AG04450 (cell line): ENCODE measurements at places on chromosomes 6 and 20.
A peak's percentile ranks its signal among the peaks of the same experiment; 100 is the strongest.

GRCh38 chr6:131255434-131255833 is 120.2 kb downstream of the AKAP7 start:
- no peak for DNase-seq

DNA sequence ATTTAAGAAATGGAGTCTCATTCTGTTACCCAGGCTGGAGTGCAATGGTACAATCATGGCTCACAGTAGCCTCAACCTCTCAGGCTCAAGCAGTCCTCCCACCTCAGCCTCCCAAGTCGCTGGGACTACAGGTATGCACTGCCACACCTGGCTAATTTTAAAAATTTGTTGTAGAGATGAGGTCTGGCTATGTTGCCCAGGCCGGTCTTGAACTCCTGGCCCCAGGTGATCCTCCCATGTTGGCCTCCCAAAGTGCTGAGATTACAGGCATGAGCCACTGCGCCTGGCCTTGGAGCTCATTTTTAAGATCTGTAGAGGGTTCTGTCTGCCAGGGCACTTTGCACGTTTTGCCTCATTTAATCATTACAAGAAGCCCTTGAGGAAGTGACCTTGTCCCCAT is 17.5 kb downstream of the ZC3H12D start:
- DNase-seq = no peak

- DNase-seq = no peak
Observed at GRCh38 chr6:138454981-138455706, 44.1 kb downstream of the NHSL1 start.

- DNase-seq = no peak
Observed at GRCh38 chr20:20461551-20461950, 93.6 kb downstream of the INSM1 start.

GRCh38 chr6:29559524-29560287 is at the start of gene UBD:
TSS of gene UBD (minus strand) at chr6:29559732. CDS start at chr6:29559701, 31 bp downstream.
- no peak for DNase-seq

- DNase-seq = no peak
Observed at GRCh38 chr6:150032598-150032997, 7.3 kb upstream of the RAET1L start.

DNA sequence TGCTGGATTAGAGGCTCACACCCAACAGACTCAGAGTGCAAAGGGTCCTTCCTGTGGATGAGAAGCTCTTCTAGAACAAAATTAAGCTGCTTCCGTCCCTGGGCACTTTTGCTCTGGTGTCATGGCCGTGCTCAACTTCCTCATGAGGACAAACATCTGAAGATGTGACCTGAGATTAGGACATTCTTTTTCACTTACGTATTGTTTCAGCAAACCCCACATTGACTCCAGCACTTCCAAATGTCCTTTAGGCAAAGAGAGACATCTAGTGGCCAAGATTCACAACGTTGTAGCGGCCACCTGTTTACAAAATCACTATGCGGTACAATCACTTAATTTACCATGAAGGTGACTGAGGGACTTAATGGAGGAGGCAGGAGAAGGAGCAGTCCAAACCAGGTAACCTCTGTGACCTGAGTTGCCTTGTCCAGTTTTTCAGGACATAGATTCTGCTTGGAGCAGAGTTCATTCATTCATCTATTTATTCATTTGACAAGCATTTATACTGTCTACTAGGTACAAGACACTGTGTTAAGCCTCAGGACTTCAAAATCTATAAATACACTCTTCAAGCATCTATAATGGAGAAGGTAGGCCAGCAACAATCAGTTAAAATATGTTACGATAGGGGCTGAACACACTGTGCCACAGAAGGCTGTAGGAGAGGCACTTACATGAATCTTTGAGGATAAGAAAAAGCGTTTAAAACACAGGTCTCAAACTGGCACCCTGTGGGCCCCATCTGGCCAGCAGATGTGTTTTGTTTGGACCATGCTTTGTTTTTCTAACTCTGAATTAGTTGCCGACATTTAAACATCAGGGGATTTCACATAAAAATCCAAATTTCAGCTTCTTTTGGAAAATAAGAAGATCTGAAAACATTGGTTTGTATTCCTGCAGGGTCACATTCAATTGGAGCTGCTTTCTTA is 5.6 kb upstream of the ADGRF1 start:
- DNase-seq = peak; percentile 18

- no peak for DNase-seq
Observed at GRCh38 chr6:140806431-140806830, 1326.3 kb upstream of the GJE1 start.

- DNase-seq = no peak
Observed at GRCh38 chr6:114216789-114217467, 125.9 kb downstream of the HS3ST5 start.

GRCh38 chr6:163454425-163454824 is 39.9 kb downstream of the QKI start:
- DNase-seq = no peak

DNA sequence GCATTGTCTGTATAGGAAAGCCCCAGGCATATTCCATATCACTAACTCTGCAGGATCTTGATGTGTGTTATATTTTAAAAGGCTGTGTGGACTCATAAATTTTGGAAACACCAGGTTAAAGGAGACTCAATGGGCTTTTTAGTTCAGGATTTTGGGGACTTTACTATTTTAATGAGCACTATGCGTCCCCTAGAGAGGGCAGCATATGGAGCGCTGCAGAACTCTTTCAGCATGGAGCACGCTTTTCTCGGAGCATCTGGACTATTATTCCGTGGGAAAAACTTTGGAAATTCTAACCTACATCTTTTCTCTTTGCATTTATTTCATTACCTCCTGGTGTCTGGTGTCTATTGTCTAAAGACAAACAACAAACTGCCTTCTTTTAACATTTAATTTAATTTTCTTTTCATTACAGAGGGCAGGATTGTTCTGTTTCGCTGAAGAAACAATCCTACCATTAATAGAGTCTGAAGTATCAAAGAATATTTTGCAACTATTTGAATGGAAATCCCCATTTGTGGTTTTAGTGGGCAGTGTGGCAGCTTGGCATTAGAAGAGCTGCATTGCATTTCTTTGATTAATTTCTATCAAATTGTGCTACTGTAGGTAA is 399.9 kb upstream of the HSF2 start:
- no peak for DNase-seq

DNA sequence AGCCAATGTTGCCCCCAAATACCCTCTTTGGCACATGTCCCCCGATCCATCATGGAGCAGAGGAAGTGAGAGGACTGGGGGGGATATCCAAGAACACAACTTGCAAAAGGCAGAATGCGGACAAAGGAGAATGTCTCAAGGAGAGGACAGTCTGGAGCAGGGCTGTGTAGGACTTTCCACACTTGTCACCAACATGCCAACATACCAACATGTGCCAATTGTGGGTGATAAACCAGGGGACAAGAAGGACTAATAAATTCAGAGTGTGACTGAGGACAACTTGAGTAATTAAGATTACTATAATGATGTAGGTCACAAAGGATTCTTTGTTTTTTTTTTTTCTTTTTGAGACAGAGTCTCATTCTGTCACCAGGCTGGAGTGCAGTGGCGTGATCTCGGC is 8.8 kb downstream of the SLC26A8 start:
- DNase-seq = no peak

- no peak for DNase-seq
Observed at GRCh38 chr6:53869964-53870363, 75.2 kb downstream of the LRRC1 start.

DNA sequence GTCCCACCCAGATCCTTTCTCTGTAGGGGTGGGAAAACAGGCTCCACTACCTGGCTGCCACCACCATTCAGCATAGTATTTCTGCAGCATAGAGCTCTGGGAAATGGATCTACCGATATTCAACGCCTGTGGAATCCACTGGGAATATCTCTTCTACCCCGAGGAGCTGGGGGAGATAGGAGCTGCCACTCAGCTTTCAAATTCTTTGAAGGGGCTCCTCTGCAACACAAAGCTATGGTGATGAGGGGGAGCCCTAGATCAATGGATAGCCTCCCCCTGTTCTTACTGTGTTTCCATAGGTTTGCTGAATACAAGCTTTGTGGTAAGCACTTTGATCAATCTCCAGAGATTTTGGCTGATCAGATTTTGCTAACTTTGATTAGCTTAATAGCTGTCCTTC is 12.9 kb downstream of the FAM50B start:
- no peak for DNase-seq

GRCh38 chr20:20411402-20411801 is 43.5 kb downstream of the INSM1 start:
- no peak for DNase-seq

DNA sequence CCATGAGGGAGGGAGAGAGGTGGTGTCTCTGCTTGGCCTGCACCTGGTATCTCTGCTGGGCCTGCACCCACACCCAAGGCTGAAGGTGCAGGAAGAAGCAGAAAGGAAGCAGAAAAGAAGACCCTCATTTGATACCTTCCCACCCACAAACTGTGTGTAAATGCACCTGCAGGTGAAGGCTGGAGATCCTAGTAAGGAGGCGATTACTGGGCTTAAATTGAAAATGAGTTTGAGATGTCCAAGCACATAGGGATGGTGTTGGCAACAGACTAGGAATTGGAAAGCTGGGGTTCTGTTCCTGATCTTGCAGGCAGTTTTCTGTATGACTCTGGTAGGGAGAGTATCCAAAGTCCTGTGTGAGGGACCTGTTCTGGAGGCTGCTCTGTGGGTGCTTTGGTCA is 74.7 kb downstream of the LYRM2 start:
- no peak for DNase-seq

DNA sequence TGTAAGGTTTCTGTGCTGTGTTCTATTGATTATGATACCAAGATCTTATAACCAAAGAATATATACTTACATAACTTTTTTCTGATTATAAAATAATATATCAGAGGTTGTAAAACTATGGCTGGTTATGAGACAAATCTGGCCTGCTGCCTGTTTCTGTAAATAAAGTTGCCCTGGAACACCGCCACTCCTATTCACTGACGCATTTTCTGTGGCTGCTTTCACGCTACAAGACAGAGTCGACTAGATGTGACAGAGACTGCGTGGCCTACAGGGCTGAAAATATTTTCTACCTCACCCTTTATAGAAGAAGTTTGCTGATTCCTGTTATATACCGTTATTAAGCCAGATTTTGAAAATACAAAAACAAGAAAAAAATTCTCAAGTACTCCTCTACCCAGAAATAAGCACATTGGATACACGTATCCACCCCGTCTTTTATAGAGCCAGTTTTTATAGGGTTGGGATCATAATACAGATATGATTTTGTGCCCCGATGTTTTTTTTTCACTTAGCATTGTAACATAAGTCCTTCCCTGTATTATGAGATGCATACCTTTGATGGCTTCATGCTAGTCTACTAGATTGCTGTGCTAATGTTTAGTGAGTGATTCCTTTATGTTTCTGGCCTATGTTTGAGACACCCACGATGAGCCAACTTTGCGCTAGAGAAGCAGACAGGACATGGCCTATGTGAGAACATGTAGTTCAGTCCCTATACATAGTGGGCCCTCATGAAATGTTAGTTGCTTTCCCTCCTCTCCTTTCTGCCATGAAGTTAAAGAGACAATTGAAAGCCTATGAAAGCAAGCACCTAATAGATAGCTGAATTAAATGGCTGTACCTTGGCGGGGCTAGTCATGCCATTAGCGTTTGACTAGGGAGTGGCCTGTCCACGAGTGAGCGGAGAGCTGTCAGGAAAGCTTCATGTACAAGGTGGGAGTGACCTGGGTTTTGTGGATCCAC is 98.1 kb upstream of the KCNK16 start:
- DNase-seq = no peak

- DNase-seq = no peak
Observed at GRCh38 chr6:129921169-129921817, 60.2 kb upstream of the TMEM244 start.

DNA sequence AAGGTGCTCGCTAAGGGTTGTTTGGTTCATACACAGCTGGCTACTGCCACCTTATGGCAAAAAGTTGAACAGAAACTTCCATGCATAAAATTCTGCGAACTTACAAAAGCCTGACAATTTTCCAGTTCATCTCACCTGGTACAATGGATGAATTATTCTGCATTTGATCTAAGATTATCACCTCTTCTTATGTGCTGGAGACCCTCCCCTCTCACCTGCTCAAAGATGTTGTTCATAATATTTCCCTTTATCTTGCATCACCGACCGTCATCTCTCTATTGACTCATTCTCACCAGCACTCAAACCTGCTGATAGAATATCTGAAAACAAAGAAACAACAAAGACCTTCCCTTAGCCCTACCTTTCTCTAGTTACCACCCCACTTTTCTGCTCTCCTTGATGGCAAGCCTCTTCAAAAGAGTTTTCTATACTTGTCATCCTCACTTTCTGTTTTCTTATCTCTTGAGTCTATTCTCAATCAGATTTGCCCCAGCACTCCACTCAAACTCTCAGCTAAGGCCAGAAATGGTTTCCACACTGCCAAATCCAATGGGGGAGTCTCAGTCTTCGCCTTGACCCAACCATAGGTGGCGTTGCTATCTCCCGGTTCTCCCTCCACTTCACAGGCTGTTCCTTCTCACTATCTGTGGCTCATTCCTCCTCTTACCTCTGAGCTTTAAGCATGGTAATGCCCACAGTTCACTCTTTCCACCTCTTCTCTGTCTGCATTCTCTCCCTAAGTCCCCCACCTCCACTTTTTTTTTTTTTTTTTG is 25.8 kb downstream of the SNRNP48 start:
- DNase-seq = no peak

GRCh38 chr6:85261271-85261670 is 188.6 kb upstream of the NT5E start:
- DNase-seq = no peak

DNA sequence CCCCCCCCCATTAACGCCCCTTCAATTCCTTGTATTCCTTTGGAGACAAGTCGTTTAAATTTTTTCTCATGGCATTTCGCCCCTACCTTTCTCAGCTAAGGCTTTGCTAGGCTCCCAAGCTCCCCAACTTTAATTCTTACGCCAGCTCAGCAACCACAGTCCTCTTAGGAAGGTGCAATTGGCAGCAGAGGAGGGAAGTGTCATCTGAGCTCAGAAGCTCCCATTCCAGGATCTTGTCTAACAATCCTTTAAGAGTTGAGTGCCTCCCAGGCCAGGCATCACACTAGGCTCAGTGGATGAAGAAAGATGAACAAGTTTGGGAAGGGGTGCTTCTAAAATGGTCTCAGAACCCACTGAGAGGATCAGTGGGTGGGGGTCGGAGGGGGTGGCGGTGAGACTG is 131.2 kb upstream of the AKAP12 start:
- DNase-seq = no peak

DNA sequence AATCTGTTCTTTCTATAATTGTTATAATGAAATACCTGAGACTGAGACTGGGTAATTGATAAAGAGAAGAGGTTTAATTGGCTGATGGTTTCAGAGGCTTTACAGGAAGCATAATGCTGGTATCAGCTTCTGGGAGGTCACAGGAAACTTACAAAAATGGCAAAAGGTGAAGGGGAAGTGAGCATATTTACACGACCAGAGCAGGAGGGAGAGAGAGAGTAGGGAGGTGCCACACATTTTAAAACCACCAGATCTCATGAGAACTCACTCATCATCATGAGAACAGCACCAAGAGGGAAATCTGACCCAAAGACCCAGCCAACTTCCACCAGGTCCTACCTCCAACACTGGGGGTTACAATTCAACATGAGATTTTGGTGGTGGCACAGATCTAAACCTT is 2.6 kb upstream of the SIRPB1 start:
- no peak for DNase-seq

- no peak for DNase-seq
Observed at GRCh38 chr20:43913291-43914025, 1.2 kb upstream of the TOX2 start.

- DNase-seq = peak; percentile 38
Observed at GRCh38 chr20:50895111-50895830, 36.0 kb downstream of the ADNP start.
